ENCODE measurements at places on chromosomes 4 and X.
A peak's percentile ranks its signal among the peaks of the same experiment; 100 is the strongest.

GRCh38 chrX:149630681-149631233 is 835 bp downstream of the TMEM185A start:
- peak; percentile 67 for DNase-seq

DNA sequence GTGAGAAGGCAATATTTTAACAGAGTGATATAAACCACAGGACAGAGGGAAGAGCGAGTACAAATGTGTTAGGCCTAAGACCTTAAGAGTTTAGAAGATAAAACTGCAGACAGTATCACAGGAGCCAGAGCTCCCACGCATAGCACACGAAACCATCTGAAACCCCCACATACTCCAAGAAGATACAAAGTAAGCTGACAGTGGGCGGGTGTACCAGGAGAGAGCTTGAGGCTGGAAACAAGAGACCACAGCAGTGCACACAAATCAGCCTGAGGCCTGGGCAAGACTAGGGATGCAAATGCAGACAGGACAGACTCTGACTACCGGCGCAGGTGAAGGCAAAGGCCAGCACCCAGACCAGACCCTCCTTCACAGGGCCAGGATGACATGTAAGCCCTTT is 54.1 kb upstream of the ARHGAP24 start:
- DNase-seq, result peak; percentile 16

- no peak for DNase-seq
Observed at GRCh38 chrX:42260854-42261253, 337.5 kb upstream of the CASK start.

GRCh38 chr4:153019906-153020305 is 83.8 kb downstream of the FHDC1 start:
- no peak for DNase-seq

- peak; percentile 40 for DNase-seq
Observed at GRCh38 chr4:26719954-26720552, 136.2 kb downstream of the TBC1D19 start.

DNA sequence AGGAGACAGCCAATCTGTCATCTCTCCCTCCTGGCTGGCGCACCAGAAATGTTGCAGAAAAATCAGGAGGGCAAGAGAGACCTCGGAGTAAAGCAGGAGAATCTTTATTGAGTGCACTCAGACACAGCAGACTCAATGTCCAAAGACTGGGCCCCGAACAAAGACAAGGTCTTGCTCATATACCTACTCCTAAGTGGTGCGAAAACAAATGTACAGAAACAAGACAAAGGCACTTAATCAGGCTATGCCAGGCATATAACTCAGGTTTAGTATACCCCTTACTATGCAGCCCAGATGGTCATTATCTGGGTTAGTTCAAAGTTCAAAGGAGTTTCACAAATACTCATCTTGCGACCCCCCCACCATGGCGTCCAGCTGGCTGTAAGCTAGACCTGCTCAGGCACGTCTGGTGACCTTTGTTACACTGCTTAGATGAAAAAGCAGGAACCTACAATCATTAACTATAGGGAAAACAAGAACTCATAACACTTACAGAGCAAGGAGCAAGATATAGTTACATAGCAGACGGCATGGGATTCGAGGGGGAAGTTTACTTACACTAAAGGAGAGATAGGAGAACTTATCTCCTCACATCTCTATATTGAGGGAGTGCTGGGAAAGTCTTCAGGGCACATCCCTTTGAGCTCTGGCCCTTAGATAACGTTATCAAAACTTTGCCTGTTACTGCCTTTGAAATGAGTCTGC is 27.5 kb downstream of the SULT1E1 start:
- DNase-seq, result no peak

DNA sequence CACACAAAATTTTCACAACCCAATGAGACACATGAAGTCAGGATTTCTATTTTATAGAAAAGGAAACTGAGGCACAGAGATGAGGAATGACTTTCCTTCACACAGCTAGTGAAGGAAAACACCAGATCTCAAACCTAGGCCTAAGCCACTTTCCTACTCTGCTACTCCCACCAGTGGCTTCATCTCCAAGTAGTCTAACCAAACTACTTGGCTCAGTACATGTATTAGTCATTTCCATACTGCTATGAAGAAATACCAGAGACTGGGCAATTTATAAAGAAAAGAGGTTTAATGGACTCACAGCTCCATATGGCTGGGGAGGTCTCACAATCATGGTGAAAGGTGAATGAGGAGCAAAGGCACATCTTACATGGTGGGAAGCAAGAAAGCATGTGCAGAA is 196.6 kb downstream of the EVC2 start:
- DNase-seq, result peak; percentile 30

DNA sequence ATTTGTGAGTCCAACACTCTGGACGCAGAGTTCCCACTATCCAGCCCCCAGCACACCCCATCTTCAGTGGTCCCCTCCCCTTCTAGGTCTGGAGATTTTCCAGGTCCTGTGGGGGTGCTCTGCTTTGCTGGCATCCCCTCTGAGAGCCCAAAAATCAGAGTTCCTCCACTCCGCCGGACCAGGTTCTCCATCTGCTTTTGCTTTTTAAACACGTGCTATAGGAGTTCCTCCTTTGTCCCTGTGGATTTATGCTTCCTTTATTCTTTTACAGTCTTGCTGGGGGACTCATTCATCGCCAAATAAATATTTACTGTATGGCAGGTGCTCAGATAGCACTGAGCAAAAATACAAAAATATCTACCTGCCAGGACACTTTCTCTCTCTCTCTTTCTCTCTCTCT is 324.7 kb downstream of the STK32B start:
- DNase-seq, result no peak

GRCh38 chr4:7725951-7726350 is 213.7 kb downstream of the AFAP1 start:
- DNase-seq, result no peak

GRCh38 chr4:113880240-113881028 is 99.0 kb downstream of the ARSJ start:
- DNase-seq, result peak; percentile 17

- no peak for DNase-seq
Observed at GRCh38 chrX:14295426-14295825, 233.9 kb upstream of the GLRA2 start.

- DNase-seq, result peak; percentile 74
Observed at GRCh38 chr4:154088741-154089140, 299.9 kb upstream of the SFRP2 start.

GRCh38 chr4:113849771-113850170 is 88.2 kb upstream of the CAMK2D start:
- peak; percentile 19 for DNase-seq

- no peak for DNase-seq
Observed at GRCh38 chrX:13077168-13077567, 32.7 kb upstream of the FAM9C start.

DNA sequence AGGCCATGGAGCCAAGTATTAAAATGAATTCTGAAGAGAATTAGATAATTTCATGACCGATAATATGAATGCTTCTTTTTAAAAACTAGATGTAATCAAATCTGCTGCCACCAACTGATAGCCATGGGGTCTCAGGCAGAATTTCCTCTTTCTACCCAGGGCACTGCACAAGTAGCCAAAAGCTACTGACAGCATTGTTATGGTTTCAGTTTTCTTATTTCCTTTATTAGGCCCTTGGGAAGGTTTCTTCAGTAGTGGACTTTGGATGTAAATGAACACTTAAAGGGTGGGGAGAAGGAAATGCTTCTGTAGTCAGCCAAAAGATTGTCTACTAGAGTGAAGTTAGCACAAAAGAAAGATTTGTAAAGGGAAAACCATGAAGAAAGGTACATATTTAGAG is 686.0 kb downstream of the ADGRL3 start:
- DNase-seq, result no peak

DNA sequence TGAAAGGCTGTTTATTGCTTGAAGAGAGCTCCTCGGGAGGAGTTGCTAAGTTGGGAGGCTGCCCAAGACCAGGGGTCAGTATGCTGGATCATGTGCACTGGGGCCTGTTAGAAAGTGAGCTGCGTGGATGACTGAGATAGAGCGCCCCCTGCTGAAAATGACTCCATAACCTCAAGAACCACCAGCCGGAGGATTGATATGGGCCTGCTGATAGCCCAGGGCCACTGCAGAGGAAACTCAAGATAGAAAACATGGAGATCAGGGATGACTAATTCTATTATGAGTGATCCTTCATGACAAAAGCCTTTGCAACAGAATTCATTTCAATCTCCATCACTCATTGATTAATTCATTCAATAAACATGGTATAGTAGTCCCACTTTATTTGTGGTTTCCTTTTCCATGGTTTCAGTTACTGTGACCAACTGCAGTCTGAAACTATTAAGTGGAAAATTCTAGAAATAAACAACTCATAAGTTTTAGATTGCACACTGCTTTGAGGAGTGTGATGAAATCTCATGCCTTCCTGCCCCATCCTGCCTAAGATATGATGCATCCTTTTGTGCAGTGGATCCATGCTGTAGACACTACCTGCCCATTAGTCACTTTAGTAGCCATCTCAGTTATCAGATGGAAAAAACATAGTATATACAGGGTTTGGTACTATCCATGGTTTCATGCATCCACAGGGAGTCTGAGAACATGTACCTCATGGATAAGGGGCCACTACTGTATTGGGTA is 126.7 kb upstream of the MBNL3 start:
- peak; percentile 73 for DNase-seq

DNA sequence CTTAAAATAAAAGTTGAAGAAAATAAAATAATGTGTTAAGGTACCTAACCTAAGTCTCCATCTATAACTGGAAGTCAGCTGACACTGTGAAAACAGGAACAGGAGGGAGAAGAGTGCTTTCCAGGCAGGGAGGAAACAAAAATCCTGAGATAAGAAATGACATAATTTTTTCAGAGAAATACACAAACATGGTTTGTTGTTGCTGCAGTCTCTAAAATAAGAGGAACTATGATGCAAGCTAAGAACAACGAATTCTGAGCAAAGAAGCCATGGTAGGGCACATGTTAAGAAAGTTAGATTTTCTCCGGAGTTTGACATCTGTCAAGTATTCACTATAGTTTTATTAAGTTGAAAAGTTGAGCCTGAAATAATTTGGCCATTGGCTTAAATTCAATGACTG is 26.9 kb downstream of the PAPSS1 start:
- no peak for DNase-seq

- DNase-seq, result no peak
Observed at GRCh38 chr4:186876961-186877626, 153.4 kb upstream of the FAT1 start.

- peak; percentile 34 for DNase-seq
Observed at GRCh38 chr4:150462743-150463142, 119.2 kb upstream of the MAB21L2 start.

DNA sequence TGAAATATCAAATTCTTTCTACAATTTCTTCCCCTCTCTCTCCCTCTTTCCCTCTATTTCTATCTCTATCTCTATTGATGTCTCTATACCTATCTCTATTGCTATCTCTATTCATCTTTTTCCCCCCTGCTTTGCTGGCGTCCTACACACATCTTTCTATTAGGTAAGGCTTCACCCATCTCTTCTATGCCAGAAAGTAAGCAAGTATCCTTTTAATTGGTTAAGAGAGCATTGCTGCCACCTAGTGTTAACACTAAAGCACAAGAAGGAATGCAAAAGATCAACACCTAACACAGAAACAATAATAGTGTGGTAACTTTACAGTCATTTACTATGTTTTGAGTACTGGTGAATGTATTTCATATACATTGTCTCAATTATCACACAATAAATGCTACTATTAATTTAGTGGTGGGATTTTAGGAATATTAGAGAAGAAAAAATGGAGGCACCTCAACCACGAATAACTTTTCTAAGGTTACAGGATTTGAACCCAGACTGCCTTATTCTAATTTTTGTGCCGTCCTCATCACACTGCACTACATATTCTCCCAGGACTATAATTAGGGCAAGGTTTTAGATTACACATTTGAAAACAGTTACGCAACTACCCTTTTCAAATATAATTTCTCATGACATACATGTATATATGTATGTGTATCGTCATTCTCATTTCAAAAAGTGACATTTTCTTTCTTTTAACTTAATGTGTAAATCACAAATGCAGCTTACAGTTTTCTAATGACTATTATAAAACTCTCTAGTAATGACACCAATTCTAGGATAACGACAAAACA is 3.7 kb upstream of the C4orf36 start:
- peak; percentile 80 for DNase-seq

GRCh38 chr4:124181039-124181438 is 531.5 kb downstream of the ANKRD50 start:
- peak; percentile 52 for DNase-seq

DNA sequence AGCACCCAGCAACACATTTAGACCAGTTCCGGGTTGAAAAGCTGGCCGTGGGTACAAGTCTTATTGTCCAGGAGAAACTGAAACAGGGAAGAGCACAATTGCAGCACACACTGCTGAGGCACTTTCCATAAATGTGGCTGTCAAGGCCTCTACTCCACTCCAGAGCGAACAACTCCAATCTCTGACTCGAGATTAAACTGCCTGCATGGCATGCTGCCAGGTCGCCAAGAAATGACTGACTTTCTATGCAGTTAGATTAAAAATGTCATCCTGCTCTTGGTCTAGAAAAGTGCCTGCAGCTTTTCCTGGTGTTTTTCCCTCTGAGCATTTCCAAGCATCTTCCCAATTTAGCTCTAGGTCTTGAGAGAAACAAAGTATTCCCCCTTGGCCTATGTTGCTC is 260.6 kb upstream of the EMCN start:
- DNase-seq, result no peak

DNA sequence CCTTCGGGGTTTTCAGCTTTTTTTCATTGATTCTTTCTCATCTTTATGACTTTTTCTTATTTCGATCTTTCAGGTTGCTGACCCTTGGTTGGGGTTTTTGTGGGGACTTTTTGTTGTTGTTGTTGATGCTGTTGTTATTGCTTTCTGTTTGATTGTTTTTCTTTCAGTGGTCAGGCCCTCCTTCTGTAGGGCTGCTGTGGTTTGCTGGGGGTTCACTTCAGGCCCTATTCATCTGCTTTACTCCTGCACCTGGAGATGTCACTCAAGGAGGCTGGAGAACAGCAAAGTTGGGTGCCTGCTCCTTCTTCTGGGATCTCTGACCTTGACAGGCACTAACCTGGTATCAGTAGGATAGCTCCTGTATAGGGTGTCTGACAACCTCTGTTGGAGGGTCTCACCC is 39.9 kb upstream of the PCDH18 start:
- no peak for DNase-seq

DNA sequence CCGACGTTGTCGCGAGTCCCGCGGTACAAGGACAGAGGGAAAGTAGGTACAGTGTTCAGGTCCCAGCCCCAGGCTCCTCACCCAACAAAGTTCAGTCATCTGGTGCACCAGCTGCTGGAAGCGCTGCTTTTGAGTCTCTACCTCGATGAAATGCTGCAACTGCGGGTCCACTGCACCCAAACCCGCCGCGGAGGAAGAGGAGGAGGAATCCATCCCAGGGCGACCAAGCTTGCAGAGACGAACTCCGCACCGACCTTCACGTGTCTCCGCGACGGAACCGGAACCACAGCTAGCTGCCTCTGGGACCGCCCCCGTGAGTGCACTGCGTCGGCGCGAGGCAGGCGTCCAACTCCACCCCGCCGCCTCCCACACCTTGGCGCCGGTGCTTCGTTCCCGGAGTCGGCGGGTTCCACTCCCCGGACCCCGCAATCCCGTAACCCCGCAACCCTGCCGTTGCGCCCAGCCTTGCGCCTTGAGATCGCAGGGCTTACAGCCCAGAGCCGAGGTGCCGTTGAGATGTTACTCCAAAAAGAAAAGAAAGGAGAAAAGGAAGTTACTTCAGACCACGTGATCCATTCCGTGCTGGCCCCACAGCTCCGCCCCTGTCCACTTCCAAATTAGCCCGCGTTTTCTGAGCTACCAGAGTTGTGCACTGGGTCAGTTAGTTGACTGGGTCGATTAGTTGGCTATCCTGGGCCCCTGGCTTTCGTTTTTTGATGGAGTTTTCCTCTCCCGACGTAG is at the start of gene TIMM8A:
TSS of gene TIMM8A (minus strand) at position 291 of the 741 bp plus-strand sequence. CDS start at position 213, 78 bp downstream.
- peak; percentile 63 for DNase-seq

GRCh38 chr4:72777436-72777835 is 208.4 kb upstream of the ADAMTS3 start:
- no peak for DNase-seq

- peak; percentile 53 for DNase-seq
Observed at GRCh38 chr4:103046416-103047290, 27.1 kb upstream of the SLC9B1 start.
